Stimulated activated CD4-positive, alpha-beta T cell treated with anti-CD3 and anti-CD28 coated beads, Interleukin-12 subunit alpha, Interleukin-12 subunit beta, amount 100 ng/mL, for 48 hours (primary cell): ENCODE measurements at places on chromosomes 2 and 18.

DNA sequence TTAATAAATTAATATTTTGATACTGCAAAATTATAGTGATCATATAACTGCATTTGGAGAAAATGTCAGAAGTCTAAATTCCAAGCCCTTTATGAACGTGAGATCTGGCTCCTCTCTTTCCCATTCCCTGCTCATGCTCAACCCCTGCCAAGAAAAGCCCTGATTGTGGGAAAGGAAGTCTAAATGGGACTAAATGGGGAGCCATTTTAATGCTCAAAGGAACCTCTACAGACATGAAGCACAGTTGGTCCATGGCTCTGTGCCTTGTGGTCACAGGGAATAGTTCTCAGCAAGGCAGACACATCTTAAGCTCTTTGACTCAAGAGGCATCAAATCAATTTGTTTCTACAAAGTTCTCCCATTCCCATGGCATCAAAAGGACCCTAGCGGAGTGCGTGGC, 29.3 kb upstream of the INSIG2 start:
- DNase-seq = no peak

DNA sequence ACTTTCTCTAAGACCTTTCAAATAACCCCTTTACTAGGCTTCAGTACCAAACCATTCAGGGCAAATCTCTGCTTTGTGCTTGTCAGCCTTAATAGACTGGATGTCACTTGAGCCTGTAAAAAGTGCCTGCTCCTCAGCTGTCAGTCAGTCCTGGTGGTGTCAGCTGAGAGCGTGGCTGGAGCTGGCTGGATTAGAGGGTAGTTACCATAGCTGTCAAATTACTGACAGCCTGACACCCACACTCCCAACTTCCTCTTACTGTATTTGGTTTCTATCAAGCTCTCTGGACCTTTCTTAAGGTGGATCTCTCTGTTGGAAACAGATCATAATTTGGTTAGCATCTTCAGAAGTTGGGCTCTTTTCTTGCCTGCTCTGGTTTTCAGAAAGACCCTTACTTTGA, 371.4 kb upstream of the ATP5MC3 start:
- no peak for DNase-seq

DNA sequence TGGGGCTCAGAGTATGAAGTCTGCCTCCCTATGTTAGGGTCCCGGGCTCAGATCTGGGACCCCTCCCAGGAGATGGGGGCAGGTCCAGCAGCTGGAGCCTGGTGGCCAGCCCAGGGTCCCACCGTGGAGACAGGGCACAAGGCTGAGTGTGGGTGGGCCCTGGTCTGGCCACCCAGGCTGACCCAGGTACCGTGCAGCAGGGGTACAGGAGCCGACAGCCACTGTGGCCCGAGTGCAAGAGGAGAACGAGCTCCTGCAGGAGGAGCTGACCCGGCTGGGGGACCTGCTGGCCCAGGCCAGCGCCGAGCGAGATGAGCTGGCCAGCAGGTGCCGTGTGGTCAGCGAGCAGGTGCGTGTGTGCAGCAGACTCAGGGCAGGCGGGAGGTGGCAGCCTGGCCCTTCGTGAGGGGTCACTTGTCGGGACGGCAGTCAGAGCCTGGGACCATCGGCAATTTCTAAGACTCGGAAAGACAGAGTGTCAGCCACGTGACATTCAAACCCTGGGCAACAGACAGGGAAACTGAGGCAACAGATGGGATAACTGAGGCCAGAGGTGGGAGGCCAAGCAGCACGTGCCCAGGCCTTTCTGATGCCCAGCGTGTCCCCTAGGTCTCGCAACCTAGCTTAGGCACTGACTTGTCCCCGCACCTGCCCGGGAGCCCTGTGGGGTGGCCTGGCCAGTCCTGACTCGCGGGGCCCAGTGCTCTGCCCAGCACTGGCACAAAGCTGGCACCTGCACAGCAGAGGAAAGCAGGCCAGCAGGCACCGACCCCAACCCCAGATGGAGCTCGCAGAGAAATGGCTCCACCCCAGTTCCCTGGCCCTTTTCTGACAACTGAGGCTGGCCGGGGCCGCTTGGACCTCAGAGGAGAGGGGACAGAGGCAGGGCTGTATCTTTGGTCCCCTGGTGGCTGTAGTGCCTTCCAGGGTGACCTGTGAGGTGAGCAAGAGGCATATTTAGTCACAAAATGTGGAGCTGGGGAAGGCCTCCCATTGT, 13.9 kb downstream of the CROCC2 start:
- no peak for DNase-seq

- DNase-seq = no peak
These were observed 401.9 kb downstream of the LNPK start for GRCh38 chr2:175599966-175600831.

DNA sequence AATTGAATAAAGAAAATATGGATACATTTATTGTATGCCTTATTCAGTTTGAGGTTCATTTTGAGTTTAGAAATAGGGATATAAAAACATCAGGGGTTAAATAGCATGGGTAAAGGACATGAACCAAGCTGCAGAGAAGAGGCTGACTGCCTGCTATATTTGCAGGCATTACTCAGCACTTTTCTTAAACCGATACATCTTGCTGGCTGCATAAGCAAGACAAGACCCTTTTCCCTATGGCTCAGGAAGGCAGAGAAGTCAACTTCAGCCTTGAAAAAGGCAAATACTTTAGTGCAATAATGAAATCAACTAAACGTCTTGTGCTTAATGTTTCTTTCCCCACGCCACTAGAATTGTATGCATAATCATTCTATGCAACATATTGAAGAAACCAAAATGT, 36.4 kb downstream of the SCN1A start:
- no peak for DNase-seq

DNA sequence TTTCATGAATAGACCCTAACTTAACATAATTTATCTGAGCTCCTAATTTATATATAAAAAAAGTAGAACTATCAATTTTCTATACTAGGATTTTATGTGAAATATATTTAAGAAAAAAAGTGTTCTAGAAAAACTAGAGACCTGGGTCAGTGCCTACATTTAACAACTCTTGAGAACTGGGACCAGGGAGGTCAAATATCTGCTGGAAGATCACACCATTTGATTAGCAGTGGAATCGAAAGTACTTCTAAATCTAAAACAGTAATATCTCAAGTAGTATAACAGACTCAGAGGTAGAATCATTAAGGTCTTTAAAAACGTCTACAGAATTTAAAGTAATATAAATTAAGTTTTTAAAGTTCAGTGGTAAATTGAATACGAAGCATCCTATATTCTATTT, 34.6 kb downstream of the PPP3R1 start:
- no peak for DNase-seq

GRCh38 chr2:60118061-60118460, 435.4 kb downstream of the BCL11A start:
- no peak for DNase-seq

DNA sequence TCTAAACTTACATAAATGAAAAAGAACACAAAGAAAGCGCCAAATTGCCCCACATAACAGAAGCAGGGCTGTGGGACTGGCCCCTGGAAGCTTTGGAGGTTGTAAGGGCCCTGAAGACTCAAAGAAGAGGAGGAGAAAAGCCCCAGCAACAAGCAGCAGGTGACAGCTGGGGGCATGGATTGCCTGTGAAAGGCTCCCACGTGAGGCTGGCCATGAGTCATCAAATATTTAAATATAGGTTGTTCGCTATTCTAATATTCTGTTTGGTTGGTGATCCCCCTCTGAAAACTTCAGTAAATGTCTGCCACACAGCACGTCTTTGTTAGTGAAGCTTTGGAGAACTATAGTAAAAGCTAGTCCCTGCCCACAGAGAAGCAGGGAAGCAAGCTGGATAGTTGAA, 132.4 kb downstream of the MREG start:
- no peak for DNase-seq

DNA sequence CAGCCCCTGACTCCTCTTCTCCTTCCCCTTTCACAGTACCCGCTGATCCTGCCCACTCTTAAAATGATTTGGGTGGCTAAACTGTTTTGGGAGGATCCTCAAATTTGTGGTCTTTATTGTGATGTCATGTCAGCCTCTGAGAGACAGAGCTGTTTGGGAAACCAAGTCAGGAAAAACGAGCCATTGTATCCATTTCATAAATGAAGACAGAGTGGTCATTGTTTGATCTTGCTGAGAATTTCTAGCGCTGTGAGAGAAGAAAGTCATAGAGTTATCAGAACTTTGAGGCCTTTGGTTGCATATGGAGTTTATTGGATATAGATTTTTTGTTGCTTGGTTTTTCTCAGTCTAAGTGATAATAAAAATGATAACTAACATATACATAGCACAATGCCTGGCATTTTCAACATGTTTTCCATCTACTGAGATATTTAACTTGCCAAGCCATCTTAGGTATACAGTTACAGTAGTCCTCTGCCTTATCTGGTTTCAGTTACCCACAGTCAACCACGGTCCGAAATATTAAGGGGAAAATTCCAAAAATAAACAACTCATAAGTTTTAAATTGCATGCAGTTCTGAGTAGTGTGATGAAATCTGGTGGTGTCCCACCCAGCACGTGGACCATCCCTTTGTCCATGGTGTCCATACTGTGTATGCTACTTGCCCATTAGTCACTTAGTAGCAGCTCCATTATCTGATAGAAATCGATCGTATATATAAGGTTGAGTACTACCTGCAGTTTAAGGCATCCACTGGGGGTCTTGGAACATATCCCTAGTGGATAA, 105.0 kb upstream of the RASGRP3 start:
- DNase-seq = no peak

- DNase-seq = no peak
These were observed 162.7 kb downstream of the EIPR1 start for GRCh38 chr2:3214806-3215404.

DNA sequence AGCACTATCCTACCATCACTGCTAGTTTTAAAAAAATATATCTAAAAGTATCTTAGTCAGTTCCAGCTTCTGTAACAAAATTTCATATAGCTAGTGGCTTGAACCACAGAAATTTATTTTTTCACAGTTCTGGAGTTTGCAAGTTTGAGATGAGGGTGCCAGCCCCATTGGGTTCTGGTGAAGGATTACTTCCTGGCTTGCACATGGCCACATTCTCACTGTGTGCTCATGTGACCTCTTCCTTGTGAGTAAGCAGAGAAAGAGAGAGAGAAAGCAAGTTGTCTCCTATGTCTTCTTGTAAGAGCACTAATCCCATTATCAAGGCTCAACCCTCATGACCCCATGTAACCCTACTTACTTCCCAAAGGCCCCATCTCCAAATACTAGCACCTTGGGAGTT, 158.9 kb downstream of the DOK6 start:
- no peak for DNase-seq

DNA sequence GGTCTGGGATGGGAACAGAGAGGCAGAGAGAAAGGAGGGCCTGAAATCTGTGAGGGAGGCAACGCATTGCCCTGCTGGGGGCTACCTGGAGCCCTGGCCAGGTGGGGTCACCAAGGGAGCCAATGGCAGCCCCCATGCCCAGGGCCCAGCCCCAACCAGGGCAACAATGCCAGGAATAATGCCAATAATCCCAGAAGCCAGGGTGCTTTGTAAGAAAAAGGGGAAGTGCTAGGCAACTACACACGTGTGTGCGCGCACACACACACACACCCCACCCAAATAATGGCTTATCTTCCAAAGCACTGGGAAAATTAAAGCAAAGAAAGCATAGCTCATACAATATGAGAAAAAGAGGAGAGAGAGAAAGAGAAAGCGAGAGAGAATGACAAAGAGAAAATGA, 7.0 kb upstream of the CLEC4F start:
- DNase-seq = no peak

DNA sequence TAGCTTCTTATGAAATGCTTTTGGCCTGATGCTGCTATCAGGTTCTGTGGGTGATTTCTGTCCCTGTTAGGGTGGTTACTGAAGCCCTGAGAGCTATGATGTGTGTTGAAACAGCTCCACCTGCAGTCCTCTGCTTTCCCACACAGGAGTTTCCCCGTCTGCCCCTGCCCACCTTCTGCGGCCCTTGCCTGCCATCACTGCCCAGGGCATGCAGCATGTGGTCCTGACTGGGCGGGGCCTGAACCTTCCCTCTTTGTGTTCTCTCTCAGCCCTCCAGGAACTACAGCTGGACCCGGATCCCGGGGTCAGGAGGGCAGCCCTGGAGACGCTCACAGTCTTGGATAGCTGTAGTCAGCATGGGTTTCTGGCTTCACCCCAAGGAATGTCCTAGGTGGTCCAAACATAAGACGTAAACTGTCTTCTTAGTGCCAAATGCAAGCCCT, 21.4 kb downstream of the HJURP start:
- no peak for DNase-seq

GRCh38 chr2:234952270-234953115, 676 bp downstream of the SH3BP4 start:
- DNase-seq = no peak

DNA sequence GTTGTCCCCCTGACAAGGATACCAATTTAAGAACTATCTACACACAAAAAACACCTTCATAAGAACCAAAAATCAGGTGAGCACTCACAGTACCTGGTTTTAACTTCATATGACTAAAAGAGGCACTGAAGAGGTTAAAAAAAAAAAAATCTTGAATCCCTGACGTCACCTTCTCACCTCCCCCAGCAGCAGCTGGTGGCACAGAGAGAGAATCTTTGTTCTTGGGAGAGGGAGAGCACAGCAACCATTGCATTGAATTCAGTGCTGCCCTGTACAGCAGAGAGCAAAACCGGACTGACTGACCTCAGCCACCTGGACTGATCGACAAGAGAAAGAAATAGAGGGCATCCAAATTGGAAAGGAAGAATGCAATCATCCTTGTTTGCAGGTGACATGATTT, 566.0 kb downstream of the TMX3 start:
- DNase-seq = no peak

GRCh38 chr2:209499069-209499468, 75.2 kb downstream of the MAP2 start:
- no peak for DNase-seq

GRCh38 chr2:168748461-168748860, 54.0 kb upstream of the NOSTRIN start:
- DNase-seq = no peak

GRCh38 chr18:48613589-48614404, 75.0 kb downstream of the CTIF start:
- no peak for DNase-seq

- DNase-seq = no peak
These were observed 15.7 kb downstream of the C1QL2 start for GRCh38 chr2:119142824-119143223.

GRCh38 chr2:135985826-135986393, 484 bp upstream of the DARS1 start:
- peak; percentile 79 for DNase-seq
